Stimulated activated CD4-positive, alpha-beta T cell treated with anti-CD3 and anti-CD28 coated beads, Interleukin-2, amount 100 ng/mL, for 4 hours (primary cell): ENCODE measurements at places on chromosomes 1 and 21.

GRCh38 chr1:110062612-110063011 is 7.9 kb downstream of the ALX3 start:
- DNase-seq: no peak

- DNase-seq: no peak
Measured at GRCh38 chr1:168608796-168609715, 32.7 kb downstream of the XCL1 start.

DNA sequence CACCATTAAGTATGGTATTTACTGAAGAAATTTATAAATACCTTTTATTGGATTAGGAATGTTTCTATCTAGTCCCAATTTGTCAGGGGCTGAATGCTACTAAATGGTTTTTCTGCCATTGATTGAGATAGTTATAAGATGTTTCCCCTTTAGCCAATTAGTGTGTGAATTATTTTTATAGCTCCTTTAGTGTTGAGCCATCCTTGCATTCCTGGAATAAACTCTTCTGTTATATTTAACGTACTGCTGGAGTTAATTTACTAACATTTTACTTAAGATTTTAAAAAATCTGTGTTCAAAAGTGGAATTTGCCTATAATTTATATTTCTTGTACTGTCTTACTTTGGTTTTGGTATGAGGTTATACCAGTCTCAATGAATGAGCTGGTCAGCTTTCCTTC is 25.4 kb upstream of the LRRC3 start:
- no peak for DNase-seq

DNA sequence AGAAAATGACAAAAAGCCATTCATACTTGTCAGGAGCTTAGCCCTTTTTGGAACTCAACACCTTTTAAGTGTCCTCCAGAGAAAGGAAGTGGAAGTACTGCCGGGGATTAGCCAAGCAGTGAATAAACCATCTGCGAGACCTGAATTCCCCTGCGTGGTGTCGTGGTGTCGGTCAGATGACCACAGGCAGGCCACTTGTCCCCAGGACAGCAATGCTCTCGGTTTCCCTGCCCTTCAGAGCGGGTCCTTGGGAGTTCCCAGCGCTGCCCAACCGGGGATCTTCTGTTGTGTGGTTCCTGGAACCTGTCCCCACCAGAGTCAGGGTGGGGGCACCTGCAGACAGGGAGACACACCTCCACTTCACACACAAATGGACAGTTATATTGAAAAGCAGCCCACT is 9.2 kb downstream of the GPR157 start:
- no peak for DNase-seq

DNA sequence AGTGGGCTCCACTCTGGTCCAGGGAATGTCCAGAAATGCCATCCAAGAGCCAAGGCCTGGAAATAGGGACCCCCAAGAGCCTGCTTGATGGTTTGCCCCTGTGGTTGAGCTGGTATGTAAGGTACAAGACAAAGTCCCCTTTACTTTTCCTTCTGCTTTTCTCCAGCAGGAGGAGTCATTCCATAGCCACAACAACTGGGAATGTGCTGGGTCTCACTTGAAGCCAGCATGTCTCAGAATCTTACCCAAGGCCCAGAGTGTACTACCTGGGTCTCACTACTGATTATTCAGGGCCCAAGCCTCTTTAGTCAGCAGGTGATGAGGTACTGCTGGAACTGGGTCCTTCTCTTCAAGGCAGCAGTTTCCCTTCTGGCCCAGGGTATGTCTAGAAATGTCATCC is 62.1 kb upstream of the CD55 start:
- DNase-seq: no peak
